NCI-H1092 treated with DMSO at 0.1 percent for 48 hours (cell line): ENCODE measurements at places on chromosomes 11 and 22.

- DNase-seq: no peak
These were observed 25.1 kb downstream of the TMPRSS6 start for GRCh38 chr22:37084385-37084784.

DNA sequence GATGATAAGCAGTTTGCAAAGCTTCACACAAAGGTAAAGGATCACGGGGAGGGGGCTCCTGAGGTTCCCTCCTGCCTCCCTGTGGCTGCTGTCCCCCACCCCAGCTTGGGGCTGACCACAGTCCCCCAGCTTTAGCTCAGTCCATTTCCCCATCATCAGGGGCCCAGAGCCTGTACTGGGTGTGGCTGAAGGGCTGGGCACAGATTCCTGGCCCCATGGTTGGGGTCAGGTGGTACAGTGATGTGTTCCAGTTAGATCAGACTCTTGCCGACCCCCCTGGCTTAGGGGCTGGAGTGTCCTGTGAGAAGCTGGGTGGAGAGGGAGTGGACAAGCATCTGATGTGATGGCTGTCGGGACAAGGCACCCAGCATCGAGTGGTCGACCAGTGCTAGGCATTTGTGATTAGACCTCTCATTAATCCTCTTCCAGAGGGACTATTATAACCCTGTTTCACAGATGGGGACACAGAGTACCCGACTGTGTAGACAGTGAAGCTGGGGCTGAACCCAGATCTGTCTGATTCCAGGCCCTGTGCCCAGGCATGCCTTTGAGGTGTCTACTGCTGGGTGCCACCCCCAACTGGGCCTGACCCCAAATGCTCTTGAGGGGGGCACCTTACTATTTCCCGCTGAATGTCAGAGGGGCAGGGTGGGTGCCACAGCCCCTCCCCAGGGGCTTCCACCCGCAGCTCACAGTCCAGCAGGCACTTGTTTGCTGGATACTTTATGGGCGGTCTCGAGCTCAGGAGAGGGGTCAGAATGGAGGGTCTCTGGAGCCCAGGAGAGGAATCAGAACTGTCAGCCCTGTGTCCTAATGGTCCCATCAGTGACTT lies 4.3 kb downstream of the SHANK3 start:
- no peak for DNase-seq

DNA sequence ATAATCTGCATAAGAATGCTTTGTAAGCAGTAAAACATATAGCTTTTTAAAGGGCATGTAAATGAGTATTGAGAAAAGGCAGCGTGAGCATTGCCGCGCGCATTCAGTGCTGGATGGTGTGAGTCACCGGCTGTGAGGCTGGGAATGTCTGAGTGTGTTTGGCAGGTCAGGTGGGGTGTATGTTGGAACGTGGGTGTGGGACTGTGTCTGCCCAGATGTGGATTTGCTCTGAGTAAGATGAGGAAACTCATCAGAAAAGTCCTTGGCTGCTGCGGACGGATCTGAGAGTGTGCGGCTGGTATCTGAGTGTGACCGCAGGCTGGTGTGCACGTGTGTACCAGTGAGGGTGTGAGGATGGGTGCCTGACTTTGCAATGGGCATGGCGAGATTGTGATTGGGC lies 66.2 kb upstream of the NECTIN1 start:
- DNase-seq: no peak

GRCh38 chr22:31244046-31244942 lies 32.2 kb downstream of the LIMK2 start:
- no peak for DNase-seq

- DNase-seq: no peak
These were observed 23.8 kb downstream of the SHISAL1 start for GRCh38 chr22:44288913-44289312.

DNA sequence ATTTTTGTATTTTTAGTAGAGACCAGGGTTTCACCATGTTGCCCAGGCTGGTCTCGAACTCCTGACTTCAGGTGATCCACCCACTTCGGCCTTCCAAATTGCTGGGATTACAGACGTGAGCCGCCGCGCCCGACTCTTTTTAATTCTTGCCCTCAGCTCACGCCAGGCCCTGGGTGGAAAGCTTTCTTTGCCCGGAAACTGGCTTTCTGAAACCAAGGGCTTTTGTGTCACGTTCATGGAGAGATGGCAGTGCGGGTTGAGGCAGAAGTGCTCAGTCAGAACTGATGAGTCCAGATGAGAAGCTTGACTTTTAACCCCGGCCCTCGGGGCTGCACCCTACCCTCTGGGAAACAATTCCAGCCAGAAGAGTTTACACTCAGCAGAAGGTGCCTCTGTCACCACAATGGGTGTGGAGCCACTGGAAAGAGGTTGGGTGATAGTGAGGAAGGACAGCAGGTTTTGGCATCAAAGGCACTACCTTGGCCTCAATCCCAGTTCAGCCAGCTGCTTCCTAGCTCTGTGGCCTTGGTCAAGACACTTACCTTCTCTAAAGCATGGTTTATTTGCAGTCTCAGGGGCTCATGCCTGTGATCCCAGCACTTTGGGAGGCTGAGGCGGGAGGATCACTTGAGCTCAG lies 890 bp upstream of the ARFGAP3 start:
- peak; percentile 89 for DNase-seq

- no peak for DNase-seq
These were observed 3.3 kb upstream of the PACS1 start for GRCh38 chr11:66066751-66067150.

DNA sequence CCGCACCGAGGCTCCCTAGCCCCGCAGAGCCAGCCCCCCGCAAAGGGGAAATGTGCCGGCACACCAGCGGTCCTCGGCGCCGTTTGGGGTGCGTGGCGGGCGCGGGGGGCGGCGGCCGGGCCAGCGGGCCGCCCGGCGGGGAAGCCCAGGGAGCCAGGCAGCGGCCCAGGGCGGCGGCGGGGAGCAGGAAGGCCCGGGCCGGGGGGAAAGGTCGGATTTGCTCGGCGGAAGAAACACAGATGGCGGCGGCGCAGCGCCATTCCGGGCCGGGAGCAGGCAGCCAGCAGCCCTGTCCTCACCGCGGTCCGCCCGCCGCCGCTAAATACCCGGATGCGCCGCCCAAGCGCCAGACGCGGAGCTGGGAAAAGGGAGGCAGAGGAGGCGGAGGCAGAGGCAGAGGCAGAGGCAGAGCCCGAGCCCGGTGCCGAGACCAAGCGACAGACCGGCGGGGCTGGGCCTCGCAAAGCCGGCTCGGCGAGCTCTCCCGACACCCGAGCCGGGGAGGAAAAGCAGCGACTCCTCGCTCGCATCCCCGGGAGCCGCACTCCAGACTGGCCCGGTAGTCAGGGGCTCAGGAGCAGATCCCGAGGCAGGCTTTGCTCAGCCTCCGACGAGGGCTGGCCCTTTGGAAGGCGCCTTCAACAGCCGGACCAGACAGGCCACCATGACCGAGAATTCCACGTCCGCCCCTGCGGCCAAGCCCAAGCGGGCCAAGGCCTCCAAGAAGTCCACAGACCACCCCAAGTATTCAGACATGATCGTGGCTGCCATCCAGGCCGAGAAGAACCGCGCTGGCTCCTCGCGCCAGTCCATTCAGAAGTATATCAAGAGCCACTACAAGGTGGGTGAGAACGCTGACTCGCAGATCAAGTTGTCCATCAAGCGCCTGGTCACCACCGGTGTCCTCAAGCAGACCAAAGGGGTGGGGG lies 2.6 kb upstream of the GCAT start:
- DNase-seq: peak; percentile 86

GRCh38 chr11:17736579-17736893 lies 2.0 kb downstream of the KCNC1 start:
- no peak for DNase-seq

GRCh38 chr11:44955015-44955738 lies 4.5 kb upstream of the TP53I11 start:
- no peak for DNase-seq
